ENCODE measurements at places on chromosomes 4 and X.

DNA sequence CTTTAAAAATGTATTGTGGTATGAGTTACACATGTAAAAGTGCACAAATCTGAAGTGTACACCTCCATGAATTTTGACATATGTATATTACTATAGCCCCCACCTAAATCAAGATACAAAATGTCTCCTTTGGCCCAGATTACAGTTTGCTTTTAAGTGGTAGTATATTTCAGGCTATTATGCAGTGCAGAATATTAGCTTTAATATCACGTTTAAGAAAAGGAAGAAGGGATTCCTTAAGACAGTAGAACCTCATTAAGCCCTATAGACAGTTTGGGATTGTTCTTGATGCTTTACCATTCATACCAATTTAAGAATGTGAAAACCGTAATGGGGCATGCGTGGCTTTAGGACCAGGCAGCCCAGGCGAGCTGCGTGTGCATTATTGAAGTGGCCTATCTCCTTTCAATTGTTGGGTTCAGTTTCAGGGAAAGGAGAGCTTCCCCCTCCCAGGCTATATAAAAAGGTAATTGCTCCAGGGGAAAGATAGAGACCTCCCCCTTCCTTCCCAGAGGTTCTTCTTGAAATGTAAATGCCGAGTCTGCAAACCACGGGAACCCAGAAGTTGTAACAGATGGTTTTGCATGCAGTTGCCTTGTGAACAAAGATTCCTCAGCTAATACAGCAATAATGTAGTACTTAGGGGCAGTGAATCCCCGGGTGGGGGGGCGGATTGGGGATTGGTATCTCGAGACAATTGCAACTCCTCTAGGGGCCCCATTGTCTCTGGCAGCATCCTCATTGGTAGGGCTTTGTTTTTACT is 106.1 kb downstream of the UCHL1 start:
- DNase-seq: no peak

GRCh38 chr4:3305610-3306371 is 13.0 kb downstream of the RGS12 start:
- DNase-seq: no peak

DNA sequence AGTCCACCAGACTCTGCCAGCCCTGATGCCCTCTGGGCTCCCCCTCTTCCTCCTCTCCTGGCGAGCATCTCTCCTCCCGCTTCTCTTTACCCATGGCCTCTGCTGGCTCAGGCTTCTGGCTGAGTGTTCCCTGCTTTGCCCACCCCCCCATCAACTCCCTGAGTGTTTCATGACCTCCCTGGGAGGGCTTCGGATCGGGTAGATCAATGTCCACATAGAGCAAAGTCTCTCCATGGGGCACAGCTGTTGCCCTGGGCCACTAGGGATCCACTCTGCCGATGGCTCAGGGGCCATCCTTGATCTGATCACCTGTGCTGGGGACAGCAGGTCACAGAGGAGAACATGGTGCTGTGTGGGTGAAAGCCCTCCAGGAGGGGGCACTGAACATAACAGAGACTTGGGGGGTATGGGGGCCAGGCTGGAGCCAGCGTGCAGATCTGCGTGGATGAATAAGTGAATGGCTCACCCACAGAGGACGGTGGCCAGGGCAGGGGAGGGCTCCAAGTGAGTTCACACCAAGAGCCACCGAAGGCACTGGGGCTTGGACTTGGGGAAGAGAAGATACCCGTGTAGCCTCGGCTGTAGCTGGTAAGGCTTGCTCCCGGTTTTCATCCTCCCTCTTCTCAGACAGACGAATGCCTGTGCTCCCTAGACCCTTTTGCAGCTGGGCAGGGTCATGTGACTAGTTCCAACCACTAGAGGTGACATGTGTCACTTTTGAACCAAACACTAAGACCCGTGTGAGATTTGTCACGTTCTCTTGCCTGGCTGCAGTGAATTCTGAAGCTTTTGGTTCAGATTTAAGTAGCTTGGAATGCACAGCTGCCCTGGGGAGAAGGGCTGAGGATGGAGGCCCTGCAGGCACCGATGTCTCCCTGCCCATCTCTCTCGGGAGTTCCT is 23.2 kb upstream of the AFAP1 start:
- no peak for DNase-seq

DNA sequence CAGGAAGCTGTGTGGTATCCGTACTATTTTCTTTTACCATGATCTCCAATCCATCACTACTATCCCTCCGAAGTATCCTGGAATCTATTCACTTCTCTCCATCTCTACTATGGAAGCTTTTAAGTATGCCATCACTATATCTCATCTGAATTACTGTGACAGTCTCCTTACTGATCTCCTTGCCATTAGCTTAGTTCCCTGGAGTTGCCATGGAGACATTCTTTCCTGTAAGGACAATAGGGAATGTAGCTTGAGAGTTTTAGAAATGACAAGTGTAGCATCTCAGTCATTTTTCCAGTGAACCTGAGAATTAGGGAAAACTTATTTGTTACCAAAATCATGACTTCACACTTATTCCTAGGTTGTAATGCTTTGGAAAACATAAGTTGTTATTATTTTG is 86.3 kb downstream of the HPGD start:
- DNase-seq: no peak

- no peak for DNase-seq
Observed at GRCh38 chr4:25370242-25370641, 6.8 kb upstream of the ANAPC4 start.

DNA sequence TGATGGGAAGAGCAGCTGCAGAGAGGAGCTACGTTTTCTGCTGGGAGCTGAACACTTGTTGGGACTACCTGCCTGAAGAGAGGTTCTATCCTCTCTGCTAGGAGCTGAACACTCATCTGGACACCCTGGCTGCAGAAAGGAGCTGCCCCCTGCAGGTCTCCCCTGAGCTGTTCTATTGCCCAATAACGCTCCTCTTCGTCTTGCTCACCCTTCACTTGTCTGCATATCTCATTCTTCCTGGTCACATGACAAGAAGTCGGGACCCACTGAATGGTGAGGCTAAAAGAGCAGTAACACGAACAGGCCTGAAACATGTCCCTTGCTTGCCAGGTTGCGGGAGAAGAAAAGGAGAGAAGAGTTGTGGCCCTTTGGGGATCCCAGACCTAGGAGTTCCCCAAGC is 27.8 kb downstream of the NAA11 start:
- no peak for DNase-seq

DNA sequence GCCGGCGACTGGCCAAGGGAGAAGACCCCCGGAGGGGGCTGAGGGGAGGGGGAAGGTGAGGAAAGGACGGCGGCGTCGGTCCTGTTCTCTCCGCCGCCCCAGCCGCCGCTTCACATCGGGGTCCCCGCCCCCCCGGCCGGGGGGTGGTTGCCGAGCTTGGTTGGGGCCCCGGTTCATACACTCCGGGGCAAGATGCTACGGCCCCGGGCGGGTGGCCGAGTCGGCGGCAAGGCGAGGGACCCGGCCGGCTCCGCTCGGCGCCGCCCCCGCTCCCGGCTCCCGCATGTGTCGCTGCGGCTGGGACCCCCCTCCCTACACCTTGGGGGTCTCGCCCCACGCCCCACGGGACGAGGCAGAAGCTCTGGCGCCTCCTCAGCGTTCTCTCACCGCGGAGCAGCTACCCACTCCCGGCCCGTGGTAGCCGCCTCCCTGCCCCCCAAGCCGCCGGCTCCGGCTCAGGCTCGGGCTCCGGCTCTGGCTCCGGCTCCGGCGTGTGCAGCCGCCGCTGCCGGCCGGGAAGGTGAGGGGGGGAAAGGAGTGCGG is 461 bp downstream of the FBXW7 start:
- DNase-seq: peak; percentile 17

DNA sequence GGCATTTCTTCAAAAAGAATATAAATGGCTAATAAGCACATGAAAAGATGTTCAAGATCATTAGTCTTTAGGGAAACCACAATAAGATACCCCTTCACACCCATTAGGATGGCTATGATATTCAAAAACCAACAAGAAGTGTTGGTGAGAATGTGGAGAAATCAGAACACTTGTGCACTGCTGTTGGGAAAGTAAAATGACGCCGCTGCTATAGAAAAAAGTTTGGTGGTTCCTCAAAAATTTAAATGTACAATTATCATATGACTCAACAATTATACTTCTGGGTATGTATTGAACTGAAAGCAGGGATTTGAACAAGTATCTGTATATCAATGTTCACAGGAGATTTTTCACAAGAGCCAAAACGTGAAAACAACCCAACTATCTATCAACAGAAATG is 29.4 kb upstream of the NEUROG2 start:
- DNase-seq: no peak

DNA sequence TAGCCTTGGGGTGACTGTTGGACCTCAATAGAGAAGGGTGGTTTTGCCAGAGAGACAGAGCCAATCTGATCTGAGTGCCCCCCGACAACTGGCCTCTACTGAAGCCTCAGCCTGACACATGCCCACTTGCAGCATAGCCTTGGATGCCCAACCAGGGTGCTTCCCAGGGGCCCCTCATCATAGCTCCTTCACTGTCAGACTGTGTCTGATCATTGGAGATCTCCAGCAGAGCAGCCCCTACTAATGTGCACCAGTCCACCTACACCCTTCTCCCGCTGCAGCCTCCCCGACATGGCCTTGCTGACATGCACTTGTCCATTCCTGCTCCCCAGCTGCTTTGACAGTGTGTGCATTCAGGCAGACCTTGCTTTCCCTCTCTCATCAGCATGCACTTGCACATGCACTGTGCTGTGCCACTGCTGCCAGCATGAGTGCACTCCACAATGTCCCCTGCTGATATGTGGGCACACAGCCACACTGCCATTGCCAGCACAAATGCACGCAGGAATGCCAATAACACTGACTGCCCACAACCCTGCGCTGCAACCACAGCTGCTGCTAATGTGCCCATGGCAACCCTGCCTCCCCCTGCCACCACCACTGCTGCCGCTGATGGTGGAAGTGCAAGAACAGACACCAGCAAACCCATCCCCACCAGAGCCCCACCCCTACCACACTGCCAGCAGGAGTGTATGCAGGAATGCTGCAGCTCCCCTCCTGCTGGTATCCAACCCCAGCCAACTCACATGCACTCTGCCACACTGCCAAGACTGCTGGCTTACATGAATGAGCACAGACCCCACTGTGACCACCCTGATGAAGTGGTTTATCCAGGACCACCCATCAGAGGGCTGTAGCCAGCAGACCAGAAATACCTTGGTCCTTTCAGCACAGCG is 68.1 kb upstream of the ZMAT1 start:
- no peak for DNase-seq

DNA sequence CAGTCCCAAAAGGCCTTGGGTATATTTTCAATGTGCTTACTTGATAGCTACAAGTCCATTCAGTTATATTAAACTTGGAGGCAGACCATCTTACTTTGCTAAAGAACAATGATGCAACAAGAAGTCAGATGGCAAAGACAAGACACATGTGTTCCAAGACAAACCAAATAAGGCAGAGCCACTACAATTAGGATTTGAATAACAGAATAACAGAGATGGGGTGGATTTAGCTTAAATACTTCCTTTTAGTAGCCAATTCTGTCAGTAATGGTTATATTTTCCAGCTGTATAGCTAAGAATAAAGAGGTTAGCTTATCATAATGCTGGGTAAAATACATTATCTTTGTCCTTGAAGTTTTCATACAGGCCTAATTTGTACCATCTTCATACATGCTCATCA is 37.7 kb upstream of the FRAS1 start:
- no peak for DNase-seq

- DNase-seq: no peak
Observed at GRCh38 chrX:17617806-17618205, 119.5 kb upstream of the SCML1 start.

- no peak for DNase-seq
Observed at GRCh38 chr4:128600410-128600809, 209.1 kb upstream of the JADE1 start.

- no peak for DNase-seq
Observed at GRCh38 chr4:13617801-13618200, 9.7 kb downstream of the BOD1L1 start.

DNA sequence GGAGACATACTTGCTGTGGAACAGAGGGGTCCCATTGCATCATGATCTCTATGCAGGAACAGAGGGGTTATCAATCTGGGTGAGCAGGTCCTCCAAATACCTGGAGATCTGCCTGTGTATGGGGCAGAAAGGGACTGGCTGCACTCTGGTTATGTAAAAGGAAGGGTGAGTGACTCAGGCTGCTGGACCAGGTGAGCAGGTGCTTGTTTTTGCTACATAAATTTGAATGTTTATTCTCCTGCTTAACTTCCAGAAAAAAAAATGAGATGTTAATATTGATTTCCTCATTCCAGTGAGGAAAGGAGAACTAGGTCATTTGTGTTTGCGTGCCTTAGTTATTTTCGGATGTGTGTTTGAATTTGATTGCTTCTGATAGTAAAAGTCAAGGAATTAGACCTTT is 225.8 kb upstream of the TRAM1L1 start:
- no peak for DNase-seq

- DNase-seq: no peak
Observed at GRCh38 chr4:8045909-8046308, 106.2 kb upstream of the AFAP1 start.

GRCh38 chr4:167774646-167775045 is 317.7 kb upstream of the ANXA10 start:
- DNase-seq: no peak

DNA sequence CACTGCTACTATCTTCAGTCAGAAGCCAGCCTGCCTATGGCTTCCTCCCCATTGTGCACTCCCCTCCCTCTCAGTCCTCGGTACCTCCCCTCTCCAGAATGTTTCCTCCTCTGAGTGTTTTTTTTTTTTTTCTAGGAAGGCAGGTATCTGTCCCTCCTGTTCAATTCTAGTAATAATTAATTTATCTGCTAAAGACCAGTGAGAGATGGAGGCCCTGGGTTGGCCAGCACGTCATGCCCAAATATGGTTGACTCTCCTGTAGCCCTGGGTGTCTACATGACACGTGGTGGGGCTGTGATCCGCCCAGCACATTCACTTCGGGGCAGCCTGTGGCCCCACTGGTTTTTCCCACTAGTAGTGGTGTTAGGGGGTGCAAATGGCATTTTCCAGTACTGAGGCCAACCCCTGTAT is 1.8 kb downstream of the FLNA start:
- no peak for DNase-seq

GRCh38 chr4:57865264-57865663 is 755.1 kb upstream of the IGFBP7 start:
- DNase-seq: no peak

DNA sequence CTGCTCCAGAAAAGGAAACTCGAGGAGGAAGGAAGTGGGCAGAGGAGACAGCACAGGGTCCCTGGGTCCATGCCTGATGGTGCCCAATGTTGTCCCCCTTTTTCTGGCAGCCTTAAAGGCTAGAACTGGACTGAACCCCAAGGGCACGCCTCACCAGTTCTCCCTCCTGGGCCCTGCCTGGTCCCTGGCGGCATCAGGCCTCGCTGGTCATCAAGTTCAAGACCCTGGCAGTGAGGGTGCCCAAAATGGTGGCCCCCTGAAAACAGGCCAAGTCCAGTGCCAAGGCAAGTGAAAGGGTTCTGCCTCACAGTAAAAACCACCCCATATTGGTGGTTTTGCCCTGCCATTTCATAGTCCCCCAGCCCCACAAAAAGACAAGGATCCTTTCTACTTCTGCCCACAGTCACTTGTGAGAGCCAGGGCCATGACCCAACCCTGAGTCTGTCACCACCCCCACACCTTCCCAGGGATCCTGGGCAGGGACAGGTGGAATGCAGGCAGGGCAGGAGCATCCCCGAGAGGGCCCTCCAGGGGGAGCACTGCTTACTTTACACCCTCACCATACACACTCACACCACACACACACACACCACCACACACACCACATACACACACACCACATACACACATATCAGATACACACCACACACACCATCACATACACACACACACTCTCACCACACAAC is 107.6 kb downstream of the DCTD start:
- DNase-seq: no peak
